Esophagus (tissue), 2 donors: ENCODE measurements at places on chromosomes 16 and 17. TPM values are rescaled to one million over a fixed set of nuclear protein-coding genes. Genes with fewer than 3 reads are reported as not detected.

The FBXW10B gene
- 13.9 TPM for polyA plus RNA-seq

The NPIPA8 gene
- polyA plus RNA-seq: 15.6 TPM

The HES7 gene
- 0.15 TPM for polyA plus RNA-seq

The MLYCD gene
- polyA plus RNA-seq: 1.6 TPM

The TSR3 gene
- polyA plus RNA-seq: 53.0 TPM

The UTS2R gene
- not detected for polyA plus RNA-seq

The HOXB5 gene
- polyA plus RNA-seq: 0.10 TPM

The HCRT gene
- not detected for polyA plus RNA-seq

The JMJD8 gene
- polyA plus RNA-seq: 41.0 TPM

The WFDC1 gene
- polyA plus RNA-seq: 4.0 TPM

The WFIKKN1 gene
- 1.5 TPM for polyA plus RNA-seq

The METRN gene
- 11.5 TPM for polyA plus RNA-seq

The CD68 gene
- 30.5 TPM for polyA plus RNA-seq

The GPR179 gene
- 0.01 TPM for polyA plus RNA-seq

The CTRL gene
- 0.41 TPM for polyA plus RNA-seq

The DNAI2 gene
- not detected for polyA plus RNA-seq

The CLEC19A gene
- not detected for polyA plus RNA-seq

The CACNG5 gene
- not detected for polyA plus RNA-seq

The KRTAP1-1 gene
- 0.04 TPM for polyA plus RNA-seq

The DPEP2 gene
- 0.57 TPM for polyA plus RNA-seq

The GRN gene
- 211 TPM for polyA plus RNA-seq

The SPIRE2 gene
- 6.4 TPM for polyA plus RNA-seq

The HOXB8 gene
- polyA plus RNA-seq: not detected

The PNMT gene
- 1.8 TPM for polyA plus RNA-seq

The P2RX5 gene
- polyA plus RNA-seq: 0.36 TPM

The ACD gene
- polyA plus RNA-seq: 10.3 TPM

The C17orf100 gene
- 2.1 TPM for polyA plus RNA-seq

The KCTD19 gene
- polyA plus RNA-seq: not detected
